Renal pelvis (tissue), 12 donors: ENCODE measurements at places on chromosomes 3 and 15.

DNA sequence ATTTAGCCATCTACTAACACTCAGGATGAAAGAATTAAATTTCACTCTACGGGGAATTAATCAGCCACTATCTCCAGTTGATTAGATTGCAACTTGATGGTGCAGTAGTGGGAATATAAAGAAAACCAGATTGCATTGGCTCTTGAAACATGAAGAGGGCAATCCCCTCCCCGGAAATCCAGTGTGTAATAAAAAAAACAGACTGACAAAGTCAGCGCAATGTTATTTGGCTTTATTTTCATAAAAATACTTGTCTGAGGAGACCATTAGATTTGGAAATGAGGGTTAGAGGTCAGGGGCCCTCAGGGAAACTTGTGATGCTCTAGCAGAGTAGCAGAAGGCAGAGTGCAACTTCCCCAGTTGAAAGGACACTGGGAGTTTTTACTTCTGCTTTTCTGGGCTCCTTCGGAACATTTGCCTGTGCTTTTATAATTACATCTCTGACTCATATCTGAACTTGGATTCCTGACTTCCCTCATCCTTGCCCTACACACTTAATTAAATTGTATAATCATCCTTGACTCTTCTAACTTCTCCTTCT lies 326.8 kb downstream of the TUSC7 start:
- DNase-seq, result peak; percentile 33

GRCh38 chr3:66931291-66931690 lies 66.8 kb upstream of the KBTBD8 start:
- DNase-seq, result peak; percentile 11

DNA sequence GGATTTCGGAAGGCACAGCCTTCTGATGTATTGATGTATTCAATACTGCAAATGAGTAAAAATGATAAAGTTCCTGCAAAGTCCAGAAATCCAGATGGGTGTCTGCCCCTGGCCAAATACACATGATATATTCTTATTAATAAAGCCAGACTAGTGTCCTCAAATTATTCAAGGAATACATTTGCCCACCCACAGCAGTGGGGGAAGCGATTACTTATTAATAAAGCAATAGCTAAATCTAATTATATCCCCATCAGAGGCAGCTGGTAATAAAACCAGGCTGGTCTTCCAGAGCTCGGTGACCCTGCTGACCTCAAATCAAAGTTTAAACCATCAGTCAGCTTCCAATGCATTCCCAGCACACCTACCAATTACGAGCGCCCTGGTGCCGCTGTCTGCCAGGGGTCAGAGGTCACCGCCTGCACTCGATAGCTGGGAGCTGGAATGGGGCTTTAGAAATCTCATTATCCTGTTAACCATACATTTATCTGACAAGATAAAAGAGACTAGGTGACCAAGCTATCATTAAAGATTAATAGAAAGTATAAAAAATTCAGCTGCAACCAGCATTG lies 330.3 kb downstream of the UACA start:
- no peak for DNase-seq

- DNase-seq, result no peak
Measured at GRCh38 chr3:123156276-123156995, 45.3 kb upstream of the SEC22A start.

- no peak for DNase-seq
Measured at GRCh38 chr15:25233766-25234350, 205.0 kb downstream of the UBE3A start.

GRCh38 chr3:183123891-183124290 lies 24.6 kb upstream of the MCCC1 start:
- no peak for DNase-seq

DNA sequence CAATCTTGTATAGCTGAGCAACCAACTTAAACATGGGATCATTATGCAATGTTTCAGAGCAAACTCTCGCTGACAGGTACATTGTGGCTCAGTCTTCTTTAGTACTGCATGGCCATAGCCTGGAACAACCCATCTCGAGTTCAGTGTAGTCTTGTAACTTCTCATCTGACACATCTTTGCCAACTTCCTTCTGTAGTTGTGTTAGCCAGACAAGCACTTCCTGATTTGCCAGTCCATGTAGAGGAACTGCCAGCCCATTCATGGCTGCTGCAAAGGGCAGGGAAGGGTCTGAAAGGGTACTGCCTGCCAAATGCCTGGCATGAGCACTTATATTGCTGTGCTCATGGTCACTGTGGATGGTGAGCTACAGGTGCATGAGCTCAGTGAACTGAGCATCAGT lies 49.2 kb upstream of the CCDC54 start:
- DNase-seq, result no peak

DNA sequence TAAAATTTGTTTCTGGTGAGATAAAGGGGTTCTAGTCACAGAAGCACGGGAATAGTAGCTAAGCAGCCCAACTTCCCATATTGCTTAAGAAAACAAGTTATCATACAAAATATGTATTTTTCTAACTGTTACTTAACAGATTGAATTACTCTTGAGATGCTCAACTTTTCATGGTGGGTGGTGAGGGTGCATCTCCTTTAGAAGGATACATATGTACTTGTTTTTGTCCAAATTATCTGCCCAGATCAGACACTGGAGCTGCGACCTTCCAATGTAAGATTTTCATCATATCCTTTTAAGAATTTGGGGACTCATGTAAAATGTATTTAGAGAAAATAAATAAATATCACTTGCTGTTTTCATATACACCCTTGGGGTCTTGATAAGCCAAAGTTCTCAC lies 252.2 kb upstream of the SOX2 start:
- DNase-seq, result no peak

DNA sequence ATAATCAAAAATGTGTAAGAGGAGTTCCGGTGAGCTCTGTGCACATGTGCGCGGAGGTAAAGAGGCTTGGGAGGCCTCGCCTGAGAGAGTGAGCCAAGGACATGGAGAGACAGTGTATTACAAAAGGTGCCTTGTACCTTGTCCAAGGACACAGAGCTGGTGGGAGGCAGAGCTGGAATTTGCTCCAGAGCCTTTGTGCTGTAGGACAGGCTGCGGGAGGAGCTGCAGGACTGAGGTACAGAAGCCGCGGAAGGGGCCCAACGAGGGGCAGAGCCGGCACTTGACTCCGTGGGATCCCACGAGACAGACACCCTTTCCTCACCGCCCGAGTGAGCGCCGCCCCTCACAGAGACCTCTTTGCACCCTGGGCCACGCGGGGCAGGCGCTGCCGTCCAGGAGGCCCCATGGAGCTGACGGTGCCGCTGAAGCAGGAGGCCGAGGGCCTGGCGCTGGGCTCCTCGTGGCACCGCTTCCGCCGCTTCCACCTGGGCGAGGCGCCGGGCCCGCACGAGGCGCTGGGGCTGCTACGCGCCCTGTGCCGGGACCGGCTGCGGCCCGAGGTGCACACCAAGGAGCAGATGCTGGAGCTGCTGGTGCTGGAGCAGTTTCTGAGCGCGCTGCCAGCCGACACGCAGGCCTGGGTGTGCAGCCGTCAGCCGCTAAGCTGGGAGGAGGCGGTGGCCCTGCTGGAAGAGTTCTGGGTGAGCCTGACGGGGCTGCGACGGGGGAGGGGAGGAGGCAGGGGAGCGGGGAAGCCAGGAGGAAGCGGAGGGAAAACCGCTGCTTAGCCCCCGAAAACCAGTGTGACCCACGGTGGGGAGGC lies 68.7 kb downstream of the SLTM start:
- peak; percentile 34 for DNase-seq

- DNase-seq, result no peak
Measured at GRCh38 chr15:38316311-38316710, 63.7 kb downstream of the SPRED1 start.

DNA sequence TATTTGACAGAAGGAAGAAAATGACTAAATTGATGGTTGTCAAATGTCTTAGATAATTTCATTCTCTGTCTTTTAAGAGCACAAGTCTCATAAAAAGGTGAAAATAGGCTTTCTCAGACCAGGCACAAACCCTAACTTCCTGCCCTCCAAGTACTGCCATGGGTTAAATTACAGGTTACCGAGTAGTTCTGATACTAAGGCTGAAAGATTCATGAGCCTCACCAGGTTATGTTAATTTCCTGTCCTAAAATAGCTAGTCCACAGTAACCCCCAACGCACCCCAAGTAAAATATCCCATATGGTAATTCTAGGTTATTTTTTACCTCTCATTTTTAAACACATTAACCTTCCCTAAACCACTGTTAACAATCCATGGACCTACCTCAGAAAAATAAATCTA lies 42.0 kb downstream of the GSK3B start:
- DNase-seq, result no peak

DNA sequence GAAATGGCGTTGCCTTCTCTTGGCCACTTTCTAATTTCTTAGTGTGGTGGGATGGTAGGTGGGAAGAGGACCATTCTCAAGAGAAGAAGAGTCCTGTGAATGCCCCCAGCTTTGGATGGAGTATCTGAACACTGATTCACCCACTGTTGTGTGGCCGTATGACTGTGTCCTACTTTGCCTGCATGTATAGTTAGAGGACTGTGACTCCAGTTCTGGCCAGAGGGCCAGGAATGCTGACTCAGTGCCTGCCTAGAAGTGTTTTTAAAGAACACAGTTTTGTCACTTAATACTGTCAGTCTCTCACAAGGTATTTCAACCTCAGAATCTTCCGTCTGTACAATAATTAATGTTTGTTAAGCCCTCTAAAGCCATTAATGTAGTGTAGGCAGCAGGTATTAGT lies 2.1 kb downstream of the SEC61A1 start:
- no peak for DNase-seq

DNA sequence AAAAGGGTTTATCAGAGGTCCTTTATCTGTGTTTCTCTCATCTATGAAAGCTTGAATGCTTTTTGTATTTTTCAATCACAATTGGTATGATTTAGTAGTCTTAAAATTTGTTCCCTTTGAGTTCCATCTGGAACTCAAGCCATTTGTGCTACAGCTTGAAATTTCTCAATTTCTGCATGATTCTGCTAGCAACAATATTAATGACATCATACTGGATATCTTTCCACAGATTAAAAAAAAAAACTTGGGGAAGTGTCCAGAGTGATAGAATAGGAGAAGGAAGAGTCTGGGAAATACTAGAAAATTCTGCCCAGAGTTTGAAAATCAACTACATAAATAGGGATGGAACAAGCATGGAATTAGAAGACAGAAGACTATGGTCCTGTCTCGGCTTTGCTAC lies 9.3 kb upstream of the FBN1 start:
- DNase-seq, result no peak

- no peak for DNase-seq
Measured at GRCh38 chr15:58544756-58545155, 113.0 kb downstream of the LIPC start.

GRCh38 chr3:185986198-185986777 lies 48.5 kb upstream of the TRA2B start:
- no peak for DNase-seq

DNA sequence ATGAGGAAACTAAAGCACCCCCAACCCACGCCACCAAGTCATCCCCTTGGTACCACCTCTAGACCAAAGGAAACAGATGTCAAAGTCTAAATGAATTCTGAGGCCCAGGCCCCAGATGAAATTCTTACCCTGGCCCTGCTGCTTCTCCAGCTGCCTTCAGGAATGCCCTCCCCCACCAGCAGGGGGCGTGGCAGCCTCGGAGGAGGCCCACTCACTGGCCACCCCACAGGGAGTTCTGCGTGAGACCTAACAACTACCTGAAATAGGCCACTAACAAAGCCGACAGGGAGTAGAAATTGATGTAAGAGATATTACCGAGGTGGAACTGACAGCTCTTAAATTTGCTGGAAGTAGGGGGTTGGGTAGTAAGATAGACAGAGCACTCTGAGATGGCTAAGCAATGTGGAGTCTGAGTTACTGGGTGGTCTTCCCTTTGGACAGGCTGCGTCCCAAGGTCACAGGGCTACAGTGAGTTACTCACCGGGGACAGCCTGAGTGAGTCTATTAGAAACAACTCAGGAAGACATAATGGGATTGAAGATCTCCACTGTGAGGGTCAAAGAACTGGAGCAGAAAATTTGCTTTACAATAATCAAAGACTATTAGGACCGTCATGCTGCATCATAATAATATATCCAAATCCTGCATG lies 240.7 kb downstream of the SHOX2 start:
- no peak for DNase-seq

DNA sequence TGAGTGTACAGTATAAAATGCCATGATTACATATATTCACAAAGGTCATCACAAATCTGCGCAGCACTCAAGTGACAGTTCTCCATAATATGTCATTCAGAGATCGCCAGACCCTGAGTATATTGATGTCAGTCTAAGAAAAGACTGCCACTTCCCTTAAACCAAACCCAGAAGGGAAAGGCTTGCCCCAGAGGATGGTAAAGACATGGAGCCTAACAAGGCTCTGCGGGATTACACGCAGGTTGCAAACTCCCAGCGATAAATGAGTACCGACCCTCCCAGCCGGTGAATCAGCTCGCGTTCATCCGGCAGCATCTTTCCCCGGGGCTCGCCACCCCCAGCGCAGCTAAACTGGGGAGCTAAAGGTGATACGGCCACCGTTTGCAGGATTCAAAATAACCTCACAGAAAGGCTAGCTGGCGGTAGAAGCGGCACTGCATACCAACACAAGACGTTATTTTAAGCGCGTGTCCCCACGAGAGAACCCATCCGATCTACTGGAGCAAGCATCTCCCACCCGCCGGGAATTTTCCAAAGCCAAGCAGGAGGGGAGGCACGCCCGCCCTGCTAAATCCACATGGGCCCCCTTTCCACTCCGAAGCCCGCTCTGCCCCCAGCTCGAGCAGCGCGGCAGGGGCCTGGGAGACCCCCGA lies 643 bp downstream of the MYO5A start:
- peak; percentile 16 for DNase-seq

GRCh38 chr15:57229051-57229450 lies 147.3 kb upstream of the CGNL1 start:
- DNase-seq, result no peak

DNA sequence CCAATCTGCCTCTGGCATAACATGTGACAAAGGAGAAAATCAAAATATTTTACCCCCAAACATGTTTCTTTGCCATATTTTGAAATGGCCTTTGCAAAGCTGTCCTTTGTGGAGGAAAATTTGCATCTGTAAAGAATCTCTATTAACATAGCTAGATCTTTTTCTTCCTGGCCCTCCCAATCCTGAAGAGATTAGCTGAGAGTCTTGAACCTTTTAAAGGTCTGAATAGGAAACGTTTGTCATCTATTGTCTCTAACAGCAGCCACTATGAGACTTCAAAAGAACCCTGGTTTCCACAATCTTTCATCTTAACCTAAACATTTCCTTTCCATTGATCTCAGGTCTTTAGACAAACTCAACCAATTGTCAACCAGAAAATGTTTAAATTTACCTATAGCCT lies 520.9 kb upstream of the TGFBR2 start:
- DNase-seq, result no peak

DNA sequence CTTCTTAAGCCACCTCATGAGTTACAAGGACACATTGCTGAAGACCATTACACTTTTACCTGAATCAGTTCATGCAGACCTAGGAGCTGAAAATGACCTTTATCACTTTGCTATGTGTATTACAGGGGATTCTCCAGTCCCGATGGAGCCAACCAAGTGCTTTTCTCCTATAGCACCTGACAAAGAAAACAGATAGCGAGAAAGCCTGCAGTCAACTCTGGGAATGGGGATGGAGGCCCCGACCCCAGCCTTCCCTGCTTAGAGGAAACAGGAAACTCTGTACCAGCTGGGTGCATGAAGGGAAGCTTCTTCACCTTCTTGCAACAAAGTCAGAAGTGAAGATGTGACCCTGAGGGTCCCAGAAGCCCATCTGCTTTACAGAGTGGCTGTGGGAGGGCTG lies 168.3 kb upstream of the SEMA6D start:
- DNase-seq, result no peak

- no peak for DNase-seq
Measured at GRCh38 chr3:143924522-143925285, 46.9 kb upstream of the DIPK2A start.
